ENCODE measurements at places on chromosomes 11 and 22. TPM values are rescaled to one million over a fixed set of nuclear protein-coding genes. Genes with fewer than 3 reads are reported as not detected.

Gene TBC1D10A
- total RNA-seq: 14.9 TPM

Gene OMP
- total RNA-seq: 1.5 TPM

Gene NCR3LG1
- total RNA-seq: 8.6 TPM

Gene DLAT
- 75.9 TPM for total RNA-seq

Gene RNH1
- total RNA-seq: 345 TPM

Gene GDPD5
- 6.0 TPM for total RNA-seq

Gene DYNC2H1
- 12.4 TPM for total RNA-seq

Gene MUC6
- total RNA-seq: 0.49 TPM

Gene FIBIN
- total RNA-seq: not detected

Gene CNTN5
- not detected for total RNA-seq

Gene MS4A4A
- total RNA-seq: not detected

Gene PISD
- total RNA-seq: 33.8 TPM

Gene MYO7A
- 1.3 TPM for total RNA-seq

Gene TYR
- total RNA-seq: not detected

Gene KDM4D
- 0.87 TPM for total RNA-seq

Gene KDM4F
- total RNA-seq: not detected

Gene TAF10
- 387 TPM for total RNA-seq

Gene TRIM48
- total RNA-seq: not detected

Gene MMP12
- not detected for total RNA-seq

Gene DAGLA
- total RNA-seq: 6.4 TPM

Gene ADAMTS15
- total RNA-seq: 39.9 TPM

Gene CCDC116
- total RNA-seq: not detected

Gene YPEL4
- total RNA-seq: not detected

Measured in Panc1 (cell line).